ENCODE measurements at places on chromosomes 4 and X.

DNA sequence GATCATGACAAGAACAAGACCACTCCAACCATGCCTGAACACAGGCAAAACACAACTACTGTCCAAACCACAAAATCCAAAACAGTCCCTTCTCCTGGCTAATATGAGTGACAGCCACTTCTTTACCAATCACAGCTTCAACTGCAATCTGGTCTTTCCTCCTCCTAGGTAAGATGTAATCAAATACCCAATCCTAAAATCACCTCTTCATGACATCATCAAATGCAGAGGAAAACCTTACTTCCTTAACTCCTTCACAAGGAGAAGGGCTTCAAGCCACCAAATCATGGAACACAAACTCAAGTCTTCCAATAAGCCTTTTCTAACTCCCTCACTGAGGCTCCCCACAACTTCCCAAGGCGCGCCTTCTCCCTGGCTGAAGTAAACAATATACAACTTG lies 4.4 kb upstream of the MSL3 start:
- no peak for DNase-seq

GRCh38 chrX:81890521-81890920 lies 688.6 kb downstream of the SH3BGRL start:
- DNase-seq: no peak

GRCh38 chr4:79467246-79467932 lies 59.4 kb upstream of the GK2 start:
- DNase-seq: no peak

DNA sequence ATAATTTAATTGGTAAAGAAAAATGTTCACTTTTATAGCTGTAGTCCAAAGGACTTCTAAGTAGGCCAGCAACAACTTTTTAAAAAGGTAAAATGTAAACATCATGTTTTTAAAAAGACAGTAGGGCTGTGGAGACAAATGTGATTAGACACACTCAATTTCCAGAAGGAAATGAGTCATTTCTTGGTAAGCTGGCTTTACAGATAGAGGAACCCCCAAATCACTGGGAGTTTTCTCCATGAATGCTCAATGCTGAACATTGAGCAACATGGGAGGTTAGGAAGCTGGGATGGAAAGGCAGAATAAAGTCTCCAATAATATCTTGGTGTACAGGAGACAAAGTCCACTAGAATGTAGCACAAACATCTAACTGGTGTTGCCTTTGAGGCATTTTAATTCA lies 121.3 kb downstream of the NWD2 start:
- no peak for DNase-seq

- DNase-seq: no peak
These were observed 115.8 kb downstream of the NAA11 start for GRCh38 chr4:79209822-79210635.

GRCh38 chr4:68129793-68130192 lies at the start of gene TMPRSS11F:
Gene TMPRSS11F, minus strand, starts transcription at chr4:68129869. Its CDS starts 49 bp downstream, at chr4:68129820.
- no peak for DNase-seq

- no peak for DNase-seq
These were observed 34.8 kb downstream of the ZFP42 start for GRCh38 chr4:188030401-188030800.

DNA sequence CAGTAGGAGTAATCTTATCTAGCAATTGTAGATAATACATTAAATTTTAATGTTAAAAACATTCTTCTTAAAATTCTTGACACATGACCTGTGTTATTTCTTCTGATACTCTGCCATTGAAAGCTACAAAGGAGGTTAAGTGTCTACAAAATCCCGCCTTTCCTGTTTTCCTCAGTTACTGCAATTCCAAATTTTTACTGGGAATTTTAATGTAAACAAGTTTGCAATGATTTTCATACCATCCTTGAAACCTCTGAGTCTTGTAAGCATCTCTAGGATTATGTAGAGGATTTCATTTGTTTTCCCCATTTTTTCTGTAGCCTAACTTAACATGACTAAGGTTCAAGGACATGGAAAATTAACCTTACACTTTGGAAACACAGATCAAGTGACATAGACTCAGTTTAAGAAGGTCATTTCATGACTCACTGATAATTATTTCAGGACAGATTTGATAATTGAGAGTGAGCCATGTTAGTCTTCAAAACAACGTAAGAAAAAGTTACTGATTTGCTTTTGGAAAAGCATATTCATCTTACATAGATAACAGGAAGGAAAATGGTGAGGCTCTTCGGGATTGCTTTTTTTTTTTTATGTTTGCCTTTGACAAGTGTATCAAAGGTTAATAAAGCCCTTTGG lies 39.6 kb upstream of the PDLIM5 start:
- no peak for DNase-seq

DNA sequence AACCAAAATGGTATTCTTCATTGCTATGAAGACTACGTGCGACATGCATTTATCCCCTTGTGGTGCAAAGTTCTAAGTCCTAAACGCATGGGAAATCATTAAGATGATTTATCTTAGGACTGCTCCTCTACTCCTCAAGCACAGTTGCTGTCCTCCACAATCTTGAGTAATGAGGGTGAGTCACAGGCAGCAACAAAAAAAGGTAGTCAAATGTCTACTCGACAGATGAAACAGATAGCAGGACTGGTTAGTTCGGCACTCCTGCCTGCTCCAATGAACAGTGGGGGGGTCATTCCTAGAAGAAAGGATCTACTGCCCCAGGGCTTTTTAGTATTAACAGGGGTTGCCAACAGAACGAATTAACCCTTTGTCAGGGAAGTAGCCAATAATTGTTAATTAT lies 233.7 kb upstream of the FGF13 start:
- no peak for DNase-seq

GRCh38 chr4:152398060-152398459 lies 137.8 kb downstream of the FBXW7 start:
- no peak for DNase-seq
